ENCODE measurements at places on chromosomes 1 and 21. TPM values are rescaled to one million over a fixed set of nuclear protein-coding genes. Genes with fewer than 3 reads are reported as not detected.

DNA sequence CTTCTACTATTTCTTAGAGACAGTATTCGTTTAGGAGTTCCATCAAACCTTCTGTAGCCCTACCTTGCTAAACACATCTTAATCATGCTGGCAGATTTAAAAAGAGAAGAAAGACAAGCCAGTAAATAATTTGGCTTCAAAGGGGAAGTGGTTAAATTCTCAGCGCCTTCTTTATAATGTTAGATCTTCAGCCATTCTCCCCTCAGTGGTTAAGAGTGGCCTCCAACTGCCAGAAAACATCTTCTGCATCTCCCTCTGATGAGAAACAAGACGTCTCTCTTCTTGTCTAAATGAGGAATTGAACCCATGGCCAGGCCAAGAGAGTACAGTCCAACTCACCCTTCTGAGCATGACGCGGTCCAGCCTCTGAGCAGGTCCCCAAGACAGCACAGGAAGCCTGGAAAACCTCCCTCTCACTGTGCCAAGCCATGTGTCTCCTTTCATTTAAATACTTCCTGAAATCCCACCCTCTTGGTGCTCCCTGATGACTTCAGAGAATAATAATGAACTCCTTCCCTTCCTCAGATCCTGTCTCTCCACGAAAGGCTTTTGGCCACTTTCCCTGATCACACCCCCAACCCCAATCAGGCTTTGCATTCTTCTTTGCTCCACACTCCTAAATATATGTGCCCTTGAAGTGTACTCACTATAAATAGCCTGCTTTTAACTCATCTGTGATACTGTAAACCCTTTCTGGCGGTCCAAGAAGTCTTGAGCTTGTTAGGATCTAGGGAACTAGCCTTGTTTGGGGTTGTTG, 16.4 kb upstream of the LRRC52 start:
- DNase-seq, result no peak

- DNase-seq, result peak; percentile 86
Measured at GRCh38 chr1:21673277-21673780, 4.2 kb upstream of the RAP1GAP start.

GRCh38 chr1:40786171-40786994, 2.8 kb downstream of the KCNQ4 start:
- DNase-seq, result no peak

- DNase-seq, result no peak
Measured at GRCh38 chr1:213998785-213999184, 11.0 kb downstream of the PROX1 start.

DNA sequence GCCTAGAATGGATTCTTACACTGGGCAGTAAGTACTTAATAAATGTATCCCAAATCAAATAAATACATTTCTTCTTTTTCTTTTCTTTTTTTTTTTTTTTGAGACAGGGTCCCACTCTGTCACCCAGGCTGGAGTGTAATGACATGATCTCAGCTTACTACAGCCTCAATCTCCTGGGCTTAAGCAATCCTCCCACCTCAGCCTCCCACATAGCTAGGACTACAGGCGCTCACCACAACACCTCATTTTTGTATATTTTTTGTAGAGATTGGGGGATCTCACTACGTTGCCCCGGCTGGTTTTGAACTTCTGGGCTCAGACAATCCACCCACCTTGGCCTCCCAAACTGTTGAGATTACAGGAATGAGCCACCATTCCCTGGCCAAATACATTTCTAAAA, 63.7 kb upstream of the LGALS8 start:
- no peak for DNase-seq

- no peak for DNase-seq
Measured at GRCh38 chr1:236023926-236024565, 40.8 kb downstream of the NID1 start.

AMIGO1 gene
- 7.7 TPM for total RNA-seq

S100A10 gene
- total RNA-seq, result 386 TPM

ADORA3 gene
- total RNA-seq, result 10.5 TPM

IL19 gene
- not detected for total RNA-seq

RNPEP gene
- 28.0 TPM for total RNA-seq

Measured in aorta (tissue), 5 donors.